ENCODE measurements at places on chromosomes 5 and 9.

DNA sequence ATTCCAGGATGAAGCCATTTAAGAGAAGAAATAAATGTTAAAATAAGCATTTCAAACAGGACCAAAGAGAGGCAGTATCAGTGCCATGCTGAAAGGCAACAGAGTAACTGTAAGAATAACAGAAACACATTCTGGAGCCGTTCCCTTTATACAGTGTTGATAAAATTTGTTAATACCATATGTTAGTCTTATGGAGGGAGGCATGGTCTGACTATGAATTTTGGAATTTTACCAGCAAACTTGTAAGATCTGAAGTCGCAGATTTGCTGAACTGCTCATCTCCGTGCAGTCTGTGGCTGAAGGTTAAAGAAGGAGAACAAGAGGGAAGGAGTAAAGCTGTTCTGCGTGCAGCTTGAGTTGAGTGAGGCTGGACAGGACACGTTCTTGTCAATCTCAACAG lies 508.4 kb downstream of the NFIB start:
- DNase-seq, result no peak

DNA sequence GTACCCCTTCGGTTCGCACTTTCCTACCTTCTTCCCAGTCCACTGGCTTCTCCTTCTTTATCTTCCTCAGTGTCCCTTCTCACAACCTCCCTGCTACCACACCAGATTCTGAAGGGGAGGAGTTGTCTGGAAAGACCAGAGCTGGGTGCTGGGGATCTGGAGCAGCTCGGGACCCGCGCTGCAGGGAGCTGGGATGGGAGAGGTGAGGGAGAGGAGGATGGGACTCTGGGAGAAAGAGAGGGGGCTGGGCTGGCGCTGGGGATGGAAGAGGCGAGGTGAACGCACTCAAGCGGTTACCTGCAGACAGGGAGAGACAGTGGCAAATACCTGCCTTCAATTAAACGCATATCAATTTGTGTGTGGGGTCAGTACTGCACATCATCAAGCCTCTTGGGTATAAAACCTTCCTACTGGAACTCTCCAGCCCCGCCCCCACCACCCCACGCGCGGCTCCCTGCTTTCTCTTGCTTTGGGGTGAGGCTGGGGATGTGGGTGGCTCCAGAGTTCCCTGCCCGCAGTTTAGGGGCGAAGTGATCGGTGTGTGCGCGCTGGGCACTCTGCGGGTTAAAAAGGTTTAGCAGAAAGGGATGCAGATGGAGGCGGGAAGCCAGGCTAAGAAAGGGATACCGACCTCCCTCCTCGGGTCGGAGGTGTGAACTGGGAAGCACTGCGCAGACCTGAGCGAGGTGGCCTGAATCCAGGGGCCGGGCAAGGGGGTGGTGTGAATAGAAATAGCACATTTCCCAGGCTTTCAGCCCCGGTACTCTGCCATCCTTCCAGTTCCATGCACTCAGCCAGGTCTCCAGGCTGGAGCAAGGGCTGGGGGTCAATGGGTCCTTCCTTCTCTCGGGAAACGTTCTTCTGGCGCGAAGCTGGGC lies 977 bp upstream of the PAM start:
- DNase-seq, result no peak

- DNase-seq, result no peak
Measured at GRCh38 chr5:18807256-18808149, 1173.2 kb downstream of the TAF11L14 start.

- DNase-seq, result no peak
Measured at GRCh38 chr5:67451640-67452279, 255.2 kb upstream of the CD180 start.

DNA sequence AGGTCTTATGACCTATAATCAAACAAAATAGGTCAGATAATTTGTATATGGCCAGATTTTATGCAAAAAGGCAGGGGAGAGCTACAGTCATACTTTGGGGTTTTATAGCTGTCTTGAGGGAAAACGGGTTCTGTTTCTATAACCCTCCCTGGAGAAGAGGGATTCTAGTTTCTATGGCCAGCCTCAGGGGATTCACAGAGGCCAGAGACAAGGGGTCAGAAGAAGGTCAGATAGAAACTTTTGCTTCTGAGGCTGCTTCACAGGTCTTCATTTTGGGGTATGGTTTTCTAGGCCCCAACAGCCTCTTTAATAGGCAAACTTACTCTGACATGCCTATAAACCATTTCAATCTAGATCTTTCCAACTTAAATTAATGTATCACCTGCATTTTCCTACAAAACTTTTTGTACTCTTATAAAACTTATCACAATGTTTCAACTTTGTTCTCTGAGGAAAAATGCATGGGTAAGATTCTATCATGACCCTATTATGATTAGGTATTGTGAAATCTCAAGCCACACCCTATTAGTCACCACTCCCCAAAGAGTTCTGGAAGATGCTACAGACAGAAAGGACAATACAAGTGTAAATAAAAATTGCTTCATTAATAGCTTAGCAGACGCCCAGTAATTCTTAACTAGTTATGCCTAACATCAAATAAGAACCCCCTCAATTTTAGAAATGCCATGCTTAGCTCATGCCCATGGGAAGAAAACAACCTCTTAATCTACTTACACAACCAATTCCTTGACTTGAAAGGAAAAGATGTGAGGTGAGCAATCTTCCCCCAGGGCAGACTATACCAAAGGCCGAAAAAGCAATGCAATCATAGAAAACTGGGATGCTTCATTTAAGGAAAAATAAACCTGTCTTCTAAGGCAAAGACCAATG lies 396.6 kb downstream of the TLR4 start:
- DNase-seq, result no peak

GRCh38 chr5:107565791-107566767 lies 104.7 kb downstream of the EFNA5 start:
- no peak for DNase-seq

DNA sequence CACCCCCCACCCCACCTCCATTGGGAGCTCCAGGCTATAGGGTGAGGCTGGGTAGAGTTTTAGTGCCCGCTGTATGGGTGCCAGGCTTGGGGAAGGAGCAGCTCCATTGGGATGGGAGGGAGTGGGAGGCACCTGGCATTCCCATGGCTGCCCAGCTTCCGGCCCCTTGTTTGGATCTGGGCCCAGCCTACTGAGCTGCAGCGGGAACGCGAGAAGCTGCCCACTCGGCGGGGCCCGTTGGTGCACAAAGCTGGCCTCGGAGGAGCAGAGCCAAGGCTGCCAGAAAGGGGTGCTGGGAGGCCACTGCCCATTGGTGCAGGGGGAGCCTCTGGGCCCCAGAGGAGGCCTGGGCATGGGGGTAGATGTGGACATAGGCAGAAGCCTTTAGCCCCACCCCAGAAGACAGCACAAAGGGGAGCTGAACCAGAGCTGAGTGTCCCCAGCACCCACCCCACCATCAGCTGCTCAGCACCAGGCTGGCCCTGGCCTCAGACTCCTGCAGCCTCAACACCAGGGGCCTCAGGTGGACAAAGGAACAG lies 4.4 kb downstream of the LCN9 start:
- DNase-seq, result no peak
